ENCODE measurements at places on chromosomes 4 and X. TPM values are rescaled to one million over a fixed set of nuclear protein-coding genes. Genes with fewer than 3 reads are reported as not detected.
A peak's percentile ranks its signal among the peaks of the same experiment; 100 is the strongest.

DNA sequence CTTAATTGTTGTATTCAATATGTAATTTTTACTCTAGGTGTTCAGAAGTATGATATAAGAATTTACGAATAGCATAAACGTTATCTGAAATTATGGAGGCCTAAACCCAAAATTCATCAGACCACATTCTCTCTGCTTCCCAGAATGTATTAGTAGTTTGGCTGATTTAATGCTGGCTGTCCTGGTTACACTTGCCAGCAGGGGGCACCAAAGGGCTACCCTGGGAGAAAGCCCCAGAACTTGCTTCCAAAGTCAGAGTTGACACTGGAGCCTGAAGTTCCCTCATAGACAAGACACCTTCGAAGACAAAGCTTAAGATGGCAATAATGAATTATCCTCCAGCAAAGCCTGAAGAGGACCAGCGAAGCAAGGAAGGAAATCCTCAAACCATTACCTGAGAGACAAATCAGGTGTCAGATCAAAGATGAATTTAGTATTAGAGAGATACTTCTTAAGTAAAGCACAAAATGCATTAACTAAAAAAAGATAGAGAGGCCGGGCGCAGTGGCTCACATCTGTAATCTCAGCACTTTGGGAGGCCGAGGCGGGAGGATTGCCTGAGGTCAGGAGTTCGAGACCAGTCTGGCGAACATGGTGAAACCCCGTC lies 11.3 kb upstream of the ANOS1 start:
- no peak overlapping the region for H3K4me3 ChIP-seq
- peak; percentile 17 for DNase-seq
- H3K36me3 ChIP-seq: no peaks in the 10 kb centered on the region
- no peaks in the 10 kb centered on the region for H3K4me1 ChIP-seq

DNA sequence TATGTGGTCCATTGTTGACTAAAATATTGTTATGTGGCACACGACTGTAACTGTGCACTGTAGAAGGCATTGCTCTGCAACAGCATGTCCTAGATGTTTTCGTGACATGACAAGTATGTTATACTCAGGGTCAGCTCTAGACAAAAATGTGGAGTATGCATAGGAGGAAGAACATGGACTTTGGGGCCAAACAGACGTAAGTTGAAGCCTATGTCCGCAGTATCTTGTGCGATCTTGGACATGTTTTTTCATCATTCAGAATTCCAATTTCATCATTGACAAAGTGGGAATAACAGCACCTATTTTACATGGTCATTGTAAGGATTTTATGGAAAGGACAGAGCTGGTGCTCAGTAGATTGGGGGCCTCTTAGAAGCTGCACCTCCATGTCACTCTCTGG lies 27.7 kb upstream of the PROM1 start:
- DNase-seq: peak; percentile 86
- H3K27me3 ChIP-seq: no peaks in the 10 kb centered on the region
- H3K36me3 ChIP-seq: no peaks in the 10 kb centered on the region

Gene DGAT2L6
- not detected for polyA plus RNA-seq

DNA sequence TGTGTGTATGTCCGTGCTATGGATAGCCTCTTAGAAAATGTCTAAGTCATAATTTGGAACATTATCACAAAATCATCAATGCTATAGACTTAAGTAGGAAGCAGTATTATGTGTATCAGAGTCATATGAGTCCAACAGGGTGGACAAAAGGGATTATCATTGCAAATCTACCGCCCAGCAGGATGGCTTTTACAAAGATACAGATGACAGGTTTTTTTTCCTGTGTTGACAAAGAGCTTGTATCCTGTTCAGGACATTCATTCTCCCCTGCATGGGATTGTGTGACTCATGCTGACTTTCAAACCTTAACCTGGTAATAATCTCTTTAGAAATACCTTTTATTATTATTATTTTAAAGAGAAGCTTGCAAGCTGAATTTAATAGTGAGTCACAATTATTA lies 310.3 kb upstream of the GNPDA2 start:
- H3K4me1 ChIP-seq: no peaks in the 10 kb centered on the region
- no peak overlapping the region for H3K4me3 ChIP-seq
- no peak overlapping the region for H3K27ac ChIP-seq
- no peaks in the 10 kb centered on the region for H3K36me3 ChIP-seq
- no peaks in the 10 kb centered on the region for H3K27me3 ChIP-seq

Gene MAGEA4
- not detected for polyA plus RNA-seq

GRCh38 chr4:168021666-168022065 lies 70.7 kb upstream of the ANXA10 start:
- no peak overlapping the region for H3K27ac ChIP-seq
- no peaks in the 10 kb centered on the region for H3K36me3 ChIP-seq
- DNase-seq: no peak
- no peak overlapping the region for H3K4me3 ChIP-seq
- H3K27me3 ChIP-seq: no peaks in the 10 kb centered on the region

Gene MMRN1
- polyA plus RNA-seq: not detected

DNA sequence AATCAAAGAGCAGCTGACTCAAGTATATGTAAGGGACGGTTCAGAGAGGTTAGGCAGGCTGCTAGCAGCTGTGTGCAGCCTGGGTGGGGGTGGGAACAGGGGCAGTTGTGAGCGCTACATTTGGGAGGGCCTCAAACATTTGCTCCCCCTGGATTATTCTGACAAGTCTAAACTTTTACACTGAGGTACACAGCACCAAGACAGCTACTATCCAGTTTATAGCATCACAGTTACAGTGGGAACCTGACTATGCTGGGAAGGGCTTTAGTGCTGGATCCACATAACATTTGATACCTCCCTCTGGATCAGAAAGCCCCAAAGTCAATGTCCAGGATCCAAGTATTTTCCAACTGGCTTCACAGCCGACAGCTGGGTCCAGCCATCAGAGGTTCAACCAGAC lies 55.8 kb upstream of the GIMD1 start:
- no peak overlapping the region for H3K4me3 ChIP-seq
- no peaks in the 10 kb centered on the region for H3K27me3 ChIP-seq
- no peak overlapping the region for H3K27ac ChIP-seq
- H3K4me1 ChIP-seq: peaks cover 15% of the 10 kb centered on the region
- H3K36me3 ChIP-seq: no peaks in the 10 kb centered on the region

DNA sequence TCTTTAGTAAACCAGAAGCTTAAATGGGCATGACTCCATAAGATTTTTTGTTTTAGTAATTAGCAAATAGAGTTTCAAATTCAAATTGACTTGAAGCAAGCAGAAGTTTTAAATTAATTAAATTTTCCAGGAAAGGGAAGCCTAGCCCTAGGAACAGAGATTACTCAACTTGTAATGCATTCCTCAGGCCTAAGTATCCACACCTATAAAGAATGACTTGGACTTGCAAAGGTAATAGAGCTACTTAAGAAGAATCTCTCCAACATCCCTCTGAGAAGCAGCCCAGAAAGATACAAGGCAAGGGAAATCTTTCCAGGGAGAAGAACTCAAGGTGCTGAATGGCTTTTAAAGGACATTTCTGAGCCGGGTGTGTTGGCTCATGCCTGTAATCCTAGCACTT lies 16.9 kb upstream of the TMPRSS11E start:
- no peaks in the 10 kb centered on the region for H3K36me3 ChIP-seq
- H3K27ac ChIP-seq: no peak overlapping the region
- no peaks in the 10 kb centered on the region for H3K27me3 ChIP-seq
- no peak overlapping the region for H3K4me3 ChIP-seq
- no peaks in the 10 kb centered on the region for H3K4me1 ChIP-seq
- no peak for DNase-seq

- H3K27me3 ChIP-seq: no peaks in the 10 kb centered on the region
- H3K36me3 ChIP-seq: no peaks in the 10 kb centered on the region
- H3K4me3 ChIP-seq: no peak overlapping the region
- no peak for DNase-seq
- no peaks in the 10 kb centered on the region for H3K4me1 ChIP-seq
These were observed 38.9 kb downstream of the PAGE2 start for GRCh38 chrX:55127692-55128091.

Gene FAM9B
- not detected for polyA plus RNA-seq

- H3K36me3 ChIP-seq: no peaks in the 10 kb centered on the region
- H3K27me3 ChIP-seq: no peaks in the 10 kb centered on the region
- H3K4me3 ChIP-seq: no peak overlapping the region
- no peaks in the 10 kb centered on the region for H3K4me1 ChIP-seq
- no peak for DNase-seq
- H3K27ac ChIP-seq: no peak overlapping the region
These were observed 56.7 kb downstream of the FGFBP1 start for GRCh38 chr4:15881820-15882219.

GRCh38 chr4:85910985-85911384 lies 436.0 kb downstream of the ARHGAP24 start:
- H3K27me3 ChIP-seq: no peaks in the 10 kb centered on the region
- H3K36me3 ChIP-seq: no peaks in the 10 kb centered on the region
- no peak overlapping the region for H3K27ac ChIP-seq
- DNase-seq: no peak
- H3K4me3 ChIP-seq: no peak overlapping the region

Gene LEF1
- polyA plus RNA-seq: 0.31 TPM

Gene TLR6
- 0.18 TPM for polyA plus RNA-seq

GRCh38 chr4:181475781-181476507 lies 767.3 kb upstream of the TENM3 start:
- H3K36me3 ChIP-seq: no peaks in the 10 kb centered on the region
- no peak overlapping the region for H3K4me3 ChIP-seq
- no peaks in the 10 kb centered on the region for H3K27me3 ChIP-seq
- no peak for DNase-seq

DNA sequence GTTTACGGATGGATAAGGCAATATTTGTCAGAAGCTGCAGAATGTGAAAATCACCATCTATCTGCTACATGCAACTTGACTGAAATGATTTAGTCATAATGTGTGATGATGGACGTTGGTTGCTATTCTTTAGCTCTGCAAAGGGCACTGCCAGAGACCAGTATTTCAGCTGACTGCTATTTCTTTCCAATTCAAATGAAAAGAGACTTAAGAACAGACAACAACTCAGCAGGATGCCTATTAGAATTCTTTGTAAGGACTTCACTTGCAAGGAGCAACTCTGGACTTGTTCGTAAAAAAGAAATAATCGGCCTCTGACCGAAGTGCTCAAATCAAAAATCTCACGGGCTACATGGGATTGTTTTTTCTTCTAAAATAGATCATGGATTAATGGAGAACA lies 262.7 kb downstream of the DHX15 start:
- no peak for DNase-seq
- H3K4me3 ChIP-seq: no peak overlapping the region
- H3K27ac ChIP-seq: no peak overlapping the region
- H3K36me3 ChIP-seq: no peaks in the 10 kb centered on the region
- H3K27me3 ChIP-seq: no peaks in the 10 kb centered on the region

- H3K27ac ChIP-seq: no peak overlapping the region
- H3K27me3 ChIP-seq: no peaks in the 10 kb centered on the region
- H3K36me3 ChIP-seq: no peaks in the 10 kb centered on the region
- no peaks in the 10 kb centered on the region for H3K4me1 ChIP-seq
- no peak overlapping the region for H3K4me3 ChIP-seq
- DNase-seq: no peak
These were observed 41.8 kb downstream of the NPY5R start for GRCh38 chr4:163385466-163385865.

DNA sequence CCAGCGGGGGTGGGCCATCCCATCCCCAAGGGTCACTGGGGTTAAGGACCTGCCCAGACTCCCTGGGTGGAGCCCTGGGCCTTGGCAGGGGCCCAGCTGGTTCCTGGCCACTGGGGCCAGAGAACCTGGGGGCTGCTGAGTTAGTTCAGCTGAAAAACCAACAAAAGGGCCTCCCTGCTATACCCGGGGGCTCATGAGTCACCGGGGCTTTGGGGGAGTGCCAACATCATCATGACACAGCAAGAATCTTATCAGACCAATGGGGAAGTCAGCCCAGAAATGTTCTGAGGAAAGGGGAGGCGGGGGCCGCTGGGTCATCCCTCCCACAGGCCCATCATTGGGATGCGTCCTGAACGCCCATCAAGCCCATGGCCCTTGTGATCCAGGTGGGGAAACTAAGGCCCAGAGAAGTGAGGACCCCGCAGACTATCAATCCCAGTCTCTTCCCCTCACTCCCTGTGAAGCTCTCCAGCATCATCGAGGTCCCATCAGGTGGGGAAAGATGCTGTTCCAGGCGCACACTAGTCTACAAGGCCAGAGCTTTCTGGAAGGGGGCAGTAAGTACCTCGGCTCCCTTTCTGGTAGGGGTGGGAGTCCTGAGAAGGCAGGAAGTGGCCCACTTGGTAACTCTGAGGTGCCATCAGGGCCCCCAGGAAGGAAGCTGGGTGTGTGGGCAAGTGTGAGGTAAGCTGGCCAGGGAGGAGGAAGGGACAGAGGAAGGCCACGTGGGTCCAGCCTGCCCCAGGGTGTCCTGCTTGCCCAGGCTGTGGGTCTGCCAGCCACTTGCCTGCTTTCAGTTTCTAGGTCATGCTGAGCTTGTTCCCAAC lies 4.5 kb downstream of the G6PD start:
- no peaks in the 10 kb centered on the region for H3K27me3 ChIP-seq
- H3K4me1 ChIP-seq: peaks cover 66% of the 10 kb centered on the region
- H3K27ac ChIP-seq: peak overlapping the region; percentile 100
- peak; percentile 94 for DNase-seq
- H3K4me3 ChIP-seq: peak overlapping the region; percentile 54

DNA sequence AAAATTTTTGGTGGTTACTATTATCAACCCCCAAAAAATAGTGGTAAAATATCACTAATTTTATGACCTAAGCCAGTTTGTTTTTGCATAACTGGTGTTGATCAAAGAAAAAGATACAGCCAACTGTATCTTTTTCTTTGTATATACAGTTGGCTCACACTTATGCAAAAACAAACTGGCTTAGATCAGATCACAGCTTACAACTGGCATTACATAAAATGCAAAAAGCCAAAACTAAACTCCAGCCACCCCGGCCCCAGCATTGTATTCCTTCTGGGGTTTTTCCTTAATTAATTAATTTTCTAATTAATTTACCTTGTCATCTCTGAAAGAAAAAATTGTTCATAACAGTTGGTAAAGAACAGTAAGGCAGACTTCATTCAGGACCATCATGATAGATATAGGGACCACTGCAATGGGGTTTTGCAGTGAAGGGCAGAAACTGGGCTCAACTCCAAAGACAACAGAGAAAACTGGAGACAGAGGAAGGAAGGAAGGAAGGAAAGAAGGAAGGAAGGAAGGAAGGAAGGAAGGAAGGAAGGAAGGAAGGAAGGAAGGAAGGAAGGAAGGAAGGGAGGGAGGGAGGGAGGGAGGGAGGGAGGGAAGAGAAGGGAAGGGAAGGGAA lies 202.1 kb downstream of the HNRNPD start:
- no peaks in the 10 kb centered on the region for H3K36me3 ChIP-seq
- no peak overlapping the region for H3K27ac ChIP-seq
- H3K4me1 ChIP-seq: no peaks in the 10 kb centered on the region
- no peaks in the 10 kb centered on the region for H3K27me3 ChIP-seq

GRCh38 chrX:150085881-150086280 lies 147.6 kb upstream of the EOLA2 start:
- DNase-seq: no peak
- H3K36me3 ChIP-seq: no peaks in the 10 kb centered on the region
- no peak overlapping the region for H3K4me3 ChIP-seq
- no peak overlapping the region for H3K27ac ChIP-seq
- no peaks in the 10 kb centered on the region for H3K4me1 ChIP-seq
- H3K27me3 ChIP-seq: no peaks in the 10 kb centered on the region
